Cerebellar cortex (tissue), 1 donor: ENCODE measurements at places on chromosomes 3 and 15.
A peak's percentile ranks its signal among the peaks of the same experiment; 100 is the strongest.

DNA sequence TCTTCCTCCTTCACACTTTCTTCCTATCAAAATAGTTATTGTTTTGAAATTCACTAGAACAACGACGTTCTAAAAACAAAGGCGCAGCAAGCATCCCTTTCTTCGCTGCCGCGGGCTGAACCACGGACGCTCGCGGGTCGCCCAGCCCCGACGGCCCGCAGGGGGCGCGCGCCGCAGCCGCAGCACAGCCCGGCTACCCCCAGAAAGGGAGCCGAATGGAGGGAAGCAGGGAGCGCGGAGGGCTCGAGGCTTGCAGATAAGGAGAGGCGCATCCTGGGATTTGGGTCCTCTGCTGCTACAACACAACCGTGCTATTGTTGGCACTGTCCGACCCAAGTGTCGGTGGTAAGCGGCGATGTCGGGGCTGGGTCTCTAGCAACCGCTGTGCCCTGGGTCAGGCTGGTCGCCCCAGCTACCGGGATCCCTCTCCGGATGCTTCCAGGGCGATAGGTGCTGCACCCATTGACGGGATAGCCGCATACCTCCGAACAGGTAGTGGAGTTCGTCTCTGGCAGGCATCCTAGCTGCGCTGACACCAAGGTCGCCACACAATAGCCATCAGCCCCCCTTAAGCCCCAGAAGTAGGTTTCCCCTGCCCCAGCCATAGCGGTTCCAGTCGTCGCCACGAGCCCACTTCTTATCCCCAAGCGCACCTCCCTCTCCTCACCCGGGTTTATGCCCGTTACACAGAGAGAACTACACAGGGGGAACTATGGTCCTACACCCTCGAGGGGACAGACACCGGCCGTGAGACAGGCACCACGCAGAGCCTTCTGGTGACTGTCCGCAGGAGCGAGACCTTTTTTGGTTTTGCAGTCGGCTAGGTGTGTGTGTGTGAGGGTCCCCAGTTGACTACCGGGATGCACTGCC is 6.0 kb downstream of the ONECUT1 start:
- DNase-seq, result peak; percentile 20

DNA sequence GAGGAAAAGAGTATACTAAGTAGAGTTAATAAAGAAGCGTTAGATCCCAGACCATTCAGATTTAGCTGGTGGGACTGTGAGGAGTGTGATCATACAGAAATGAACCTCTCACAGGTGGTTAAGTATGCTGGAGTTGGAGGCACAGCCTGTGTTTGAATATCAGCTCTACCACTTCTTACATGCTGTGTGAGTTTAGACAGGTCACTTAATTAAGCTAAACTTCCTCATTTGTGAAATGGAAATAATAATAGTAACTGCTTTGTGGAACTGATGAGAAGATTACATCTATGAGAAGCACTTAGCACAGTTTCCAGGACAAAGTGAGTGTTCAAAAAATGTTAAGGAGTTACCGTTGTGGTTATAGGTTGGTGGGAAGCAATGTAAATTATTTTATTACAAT is 8.4 kb downstream of the ACP3 start:
- DNase-seq, result no peak

DNA sequence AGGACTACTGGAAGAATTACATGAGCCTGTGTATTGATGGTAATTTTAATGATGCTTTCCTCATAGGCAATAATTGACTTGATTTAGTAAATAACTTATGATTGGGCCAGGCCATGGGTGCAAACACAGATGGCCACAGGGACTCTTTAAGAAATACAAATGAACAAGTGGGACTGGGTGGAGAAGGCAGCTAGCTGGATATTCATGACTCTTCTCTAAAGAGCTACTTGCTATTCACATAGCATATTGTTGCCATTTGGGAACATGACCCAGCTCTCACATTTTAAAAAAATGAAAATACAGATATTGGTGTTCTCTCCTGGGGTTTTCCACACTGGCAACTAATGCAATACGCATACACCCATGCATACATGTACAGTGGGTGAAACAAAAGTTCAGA is 178.3 kb downstream of the PTPRG start:
- no peak for DNase-seq

GRCh38 chr3:174791161-174791560 is 68.0 kb upstream of the NAALADL2 start:
- no peak for DNase-seq

DNA sequence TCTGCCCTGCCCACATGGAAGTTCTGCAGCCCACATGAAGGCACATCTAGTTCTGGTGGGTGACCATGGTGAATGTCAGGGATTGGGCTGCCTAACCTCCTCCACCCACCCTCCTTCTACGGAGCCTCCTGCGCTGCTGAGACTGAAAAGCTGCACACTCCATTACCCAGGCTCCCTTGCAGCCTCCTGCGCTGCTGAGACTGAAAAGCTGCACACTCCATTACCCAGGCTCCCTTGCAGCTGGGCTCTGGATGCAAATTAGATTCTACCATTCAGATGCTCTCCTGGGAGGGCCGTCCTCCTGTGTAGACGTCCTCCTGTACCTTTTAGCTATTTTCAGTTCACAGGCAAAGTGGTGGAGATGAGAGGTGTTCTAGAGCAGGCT is 32.1 kb downstream of the POMGNT2 start:
- no peak for DNase-seq

- no peak for DNase-seq
Measured at GRCh38 chr3:66789580-66790237, 208.4 kb upstream of the KBTBD8 start.

- no peak for DNase-seq
Measured at GRCh38 chr3:86914670-86915069, 76.3 kb downstream of the VGLL3 start.

DNA sequence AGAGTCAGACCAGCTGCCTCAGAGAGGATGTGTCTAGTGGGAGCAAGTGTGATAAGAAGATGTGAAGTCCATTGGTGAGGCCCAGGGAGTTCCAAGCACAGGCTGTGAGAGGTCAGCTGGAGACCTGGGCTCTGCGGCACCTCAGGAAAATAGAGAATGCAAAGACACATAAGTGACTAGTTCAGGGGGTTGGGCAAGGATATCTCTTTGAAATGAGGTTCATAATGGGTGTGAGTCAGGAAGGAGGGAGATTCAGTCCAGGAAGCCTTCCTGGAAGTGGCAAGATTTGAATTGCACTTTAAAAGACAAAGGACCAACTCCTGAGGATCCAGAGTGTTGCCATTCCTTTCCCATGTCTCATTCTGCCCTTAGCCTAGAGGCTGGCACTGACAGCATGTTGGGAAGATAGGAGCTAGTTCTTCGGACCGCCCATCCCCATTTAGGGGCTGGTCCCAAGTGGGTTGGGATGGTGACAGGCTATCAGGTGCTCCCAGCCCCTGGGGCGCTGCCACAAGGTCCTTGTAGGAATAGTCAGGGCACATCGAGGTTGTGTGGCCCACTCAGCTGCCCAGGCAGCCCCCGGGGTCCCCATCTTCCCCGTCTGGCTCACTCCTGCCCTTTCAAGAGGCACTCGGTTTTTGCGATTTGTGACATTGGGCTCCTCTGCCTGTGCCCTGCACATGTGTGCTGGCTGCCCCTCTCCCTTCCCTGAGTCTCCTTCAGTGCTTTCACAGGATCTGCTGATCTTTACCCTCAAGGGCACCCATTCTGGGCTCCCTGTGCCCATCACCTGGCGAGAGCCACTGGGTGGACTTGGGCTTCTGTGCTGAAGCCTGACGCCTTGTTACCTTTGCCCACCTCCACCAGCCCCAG is 23.7 kb downstream of the ESYT3 start:
- no peak for DNase-seq

DNA sequence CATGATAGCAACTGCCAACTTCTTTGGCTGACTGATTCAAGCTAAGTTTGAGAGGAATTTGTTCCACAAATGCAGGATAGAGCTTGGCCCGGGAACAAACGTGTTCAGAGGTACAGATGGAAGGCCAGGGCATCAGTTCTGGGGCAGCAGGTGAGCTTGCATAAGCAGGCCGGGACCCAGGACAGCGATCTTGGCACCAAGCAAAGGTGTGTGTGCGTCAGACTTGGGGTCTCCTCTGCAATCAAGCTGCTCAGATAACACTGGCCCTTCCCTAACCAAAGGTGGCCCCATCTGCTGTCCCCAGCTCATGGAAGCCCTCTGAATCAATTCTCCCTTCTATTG is 155.6 kb downstream of the MEGF11 start:
- DNase-seq, result peak; percentile 93

DNA sequence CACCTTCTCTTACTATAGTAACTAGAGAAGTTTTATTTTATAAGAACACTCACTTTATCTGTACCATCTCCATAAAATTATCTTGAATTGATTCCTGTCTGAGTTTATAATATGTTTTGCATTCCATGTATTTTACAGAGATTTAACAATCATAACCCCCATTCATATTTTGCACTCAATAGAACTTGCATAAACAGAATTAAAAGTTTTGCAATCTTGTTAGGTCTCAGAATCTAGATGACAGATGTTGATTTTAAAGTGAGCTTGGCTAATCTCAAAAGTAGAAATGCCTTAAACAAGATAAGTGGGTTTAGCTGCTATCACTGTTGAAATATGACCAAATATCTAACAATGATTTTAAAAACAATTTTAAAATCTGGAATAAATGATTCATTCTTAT is 107.9 kb upstream of the EPHA6 start:
- no peak for DNase-seq

DNA sequence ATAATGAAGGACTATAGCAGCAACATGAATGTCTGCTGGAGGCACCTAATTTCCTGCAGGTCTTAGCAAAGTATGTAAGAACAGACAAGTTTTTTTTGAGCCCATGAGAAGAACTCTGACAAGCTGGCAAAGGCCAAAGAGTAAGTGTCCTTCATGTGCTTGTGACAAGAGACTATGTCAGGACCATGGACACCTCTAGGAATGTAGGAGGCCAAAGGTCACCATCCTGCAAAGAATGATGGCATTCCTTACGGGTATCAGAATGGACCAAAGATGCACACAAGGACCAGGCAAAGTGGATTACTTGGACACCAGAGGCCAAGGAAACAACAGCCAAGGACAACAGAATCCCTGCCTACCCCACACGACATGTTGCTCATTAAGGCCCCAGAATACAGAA is 858.5 kb upstream of the CFAP20DC start:
- DNase-seq, result no peak

- peak; percentile 53 for DNase-seq
Measured at GRCh38 chr3:34106879-34107278, 308.4 kb downstream of the PDCD6IP start.

DNA sequence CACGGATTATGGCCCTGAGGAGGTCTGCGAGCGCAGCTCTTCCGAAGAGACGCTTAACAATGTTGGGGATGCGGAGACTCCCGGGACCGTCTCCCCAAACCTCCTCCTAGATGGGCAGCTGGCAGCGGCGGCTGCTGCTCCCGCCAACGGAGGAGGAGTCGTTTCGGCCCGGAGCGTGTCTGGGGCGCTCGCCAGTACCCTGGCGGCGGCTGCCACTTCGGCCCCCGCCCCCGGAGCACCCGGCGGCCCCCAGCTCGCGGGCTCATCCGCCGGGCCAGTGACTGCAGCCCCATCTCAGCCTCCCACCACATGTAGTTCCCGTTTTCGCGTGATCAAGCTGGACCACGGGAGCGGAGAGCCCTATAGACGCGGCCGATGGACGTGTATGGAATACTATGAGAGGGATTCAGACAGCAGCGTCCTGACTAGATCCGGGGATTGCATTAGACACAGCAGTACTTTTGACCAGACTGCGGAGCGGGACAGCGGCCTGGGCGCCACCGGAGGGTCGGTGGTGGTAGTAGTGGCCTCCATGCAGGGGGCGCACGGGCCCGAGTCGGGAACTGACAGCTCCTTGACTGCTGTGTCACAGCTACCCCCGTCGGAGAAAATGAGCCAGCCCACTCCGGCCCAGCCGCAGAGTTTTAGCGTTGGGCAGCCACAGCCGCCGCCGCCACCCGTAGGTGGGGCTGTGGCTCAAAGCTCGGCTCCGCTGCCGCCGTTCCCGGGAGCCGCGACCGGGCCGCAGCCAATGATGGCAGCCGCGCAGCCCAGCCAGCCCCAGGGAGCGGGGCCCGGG is 1.6 kb downstream of the TSC22D2 start:
- DNase-seq, result peak; percentile 63

DNA sequence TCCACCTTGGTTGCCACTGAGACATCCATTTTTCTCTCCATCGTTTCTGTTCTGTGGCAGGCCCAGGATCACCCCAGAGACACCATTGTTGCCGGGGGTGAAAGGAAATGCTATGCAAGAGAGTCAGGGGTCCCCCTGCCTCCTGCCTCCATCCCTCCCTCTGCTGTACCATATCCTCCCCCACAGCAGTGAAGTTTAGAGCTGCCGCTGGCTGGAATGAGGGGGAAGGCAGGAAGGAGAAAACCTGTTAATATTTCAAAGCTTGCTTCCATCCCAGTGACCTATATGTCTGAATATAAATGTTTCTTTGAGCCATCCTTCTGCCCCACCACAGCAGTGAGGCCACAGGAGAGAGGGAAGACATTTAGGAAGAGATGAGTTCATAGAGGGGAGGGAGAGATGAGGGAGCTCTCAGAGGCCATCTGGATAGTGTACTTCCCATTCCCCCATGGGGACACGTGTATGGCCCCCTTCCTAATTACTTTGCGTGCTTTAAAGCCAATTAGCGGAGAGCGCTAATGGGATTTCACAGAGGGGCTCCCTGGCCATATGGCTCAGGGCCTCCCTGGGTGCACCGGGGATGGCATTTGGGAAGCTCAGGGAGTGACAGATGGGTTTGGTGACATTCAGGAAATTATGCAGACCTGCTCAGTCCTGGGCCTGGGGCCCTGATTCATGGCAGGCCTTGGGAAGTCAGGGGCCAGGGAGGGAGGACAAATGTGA is 40.4 kb upstream of the CHRNB4 start:
- DNase-seq, result peak; percentile 88

DNA sequence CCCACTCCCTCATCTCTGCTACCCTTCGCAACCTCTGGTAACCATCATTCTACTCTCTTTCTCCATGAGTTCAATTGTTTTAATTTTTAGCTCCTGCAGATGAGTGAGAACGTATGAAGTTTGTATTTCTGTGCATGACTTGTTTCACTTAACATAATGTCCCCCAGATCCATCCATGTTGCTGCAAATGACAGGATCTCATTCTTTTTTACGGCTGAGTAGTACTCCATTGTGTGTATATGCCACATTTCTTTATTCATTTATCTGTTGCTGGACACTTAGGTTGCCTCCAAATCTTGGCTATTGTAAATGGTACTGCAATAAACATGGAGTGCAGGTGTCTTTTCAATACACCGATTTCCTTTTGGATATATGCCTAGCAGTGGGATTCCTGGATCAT is 12.1 kb downstream of the GALK2 start:
- DNase-seq, result no peak

GRCh38 chr3:15822281-15822680 is 24.5 kb upstream of the ANKRD28 start:
- no peak for DNase-seq

GRCh38 chr3:28698706-28699105 is 350.1 kb upstream of the AZI2 start:
- DNase-seq, result no peak

- DNase-seq, result no peak
Measured at GRCh38 chr3:184116017-184116416, 19.1 kb upstream of the EIF2B5 start.
